ENCODE measurements at places on chromosomes 7 and 10. TPM values are rescaled to one million over a fixed set of nuclear protein-coding genes. Genes with fewer than 3 reads are reported as not detected.

- DNase-seq, result peak; percentile 81
Observed at GRCh38 chr10:118568327-118568848, 27.1 kb downstream of the PRLHR start.

CALD1 gene
- polyA plus RNA-seq, result 406 TPM

ADIRF gene
- polyA plus RNA-seq, result not detected

GRCh38 chr7:101169838-101170551, 4.6 kb upstream of the VGF start:
- peak; percentile 80 for DNase-seq

GARS1 gene
- polyA plus RNA-seq, result 131 TPM

DNA sequence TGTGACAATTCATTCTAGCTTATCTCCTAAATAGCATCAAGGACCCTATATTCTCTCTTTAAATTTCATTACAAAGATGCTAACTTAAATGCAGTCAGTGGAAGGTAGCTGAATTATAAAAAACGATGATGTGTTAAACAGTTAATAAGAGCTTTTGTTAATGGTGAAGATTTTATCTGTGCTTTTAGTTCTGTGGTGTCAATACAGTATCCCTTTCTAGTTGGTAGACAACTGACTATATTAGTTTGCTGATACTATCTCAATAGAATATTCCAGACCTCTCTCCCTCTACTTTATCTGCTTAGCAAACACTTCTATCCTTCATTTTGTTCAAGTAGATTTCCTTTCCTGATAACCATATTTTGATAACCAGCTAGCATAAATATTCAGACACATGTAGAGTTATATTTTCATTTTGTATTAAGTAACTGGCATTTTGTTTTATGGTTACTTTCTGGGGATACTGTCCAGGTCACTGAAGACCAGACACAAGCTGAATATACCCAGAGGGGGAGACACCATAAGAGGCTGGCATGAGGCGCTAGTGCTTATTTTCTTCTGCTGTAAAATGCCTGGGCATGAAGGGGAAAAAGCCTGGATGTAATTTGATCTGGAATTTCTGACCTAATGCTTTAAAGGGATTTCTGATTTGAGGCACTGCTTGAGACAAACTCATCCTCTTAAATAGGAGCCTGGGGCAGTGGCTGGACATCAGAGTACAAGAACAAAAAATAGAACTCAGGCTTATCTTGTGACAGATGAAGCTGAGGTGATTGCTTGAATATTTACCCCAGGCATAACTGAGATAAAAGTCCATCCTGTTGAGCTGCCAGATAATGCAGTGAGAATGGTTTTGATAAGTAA, 197.5 kb downstream of the MALRD1 start:
- DNase-seq, result peak; percentile 8

BICC1 gene
- 5.8 TPM for polyA plus RNA-seq

FAM3C gene
- 127 TPM for polyA plus RNA-seq

SKIDA1 gene
- polyA plus RNA-seq, result 0.68 TPM

DNA sequence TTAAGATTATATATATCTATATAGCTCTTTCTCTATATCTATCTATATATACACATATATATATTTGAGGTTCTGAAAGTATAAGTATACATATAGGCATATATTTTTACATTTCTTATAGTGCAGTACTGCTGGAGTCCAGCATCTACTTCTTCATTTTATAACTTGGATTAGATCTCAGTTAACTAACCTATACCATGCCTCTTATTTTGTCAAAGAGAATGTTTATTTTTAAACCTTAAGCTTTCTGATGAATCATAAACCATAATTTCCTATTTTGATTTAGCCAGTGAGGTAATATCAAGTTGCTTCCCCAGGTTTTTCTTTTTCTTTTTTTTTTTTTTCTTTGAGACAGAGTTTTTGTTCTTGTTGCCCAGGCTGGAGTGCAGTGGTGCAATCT, 8.1 kb downstream of the ZNF32 start:
- no peak for DNase-seq

GRCh38 chr7:1508277-1508758, 4.1 kb upstream of the INTS1 start:
- no peak for DNase-seq

DNA sequence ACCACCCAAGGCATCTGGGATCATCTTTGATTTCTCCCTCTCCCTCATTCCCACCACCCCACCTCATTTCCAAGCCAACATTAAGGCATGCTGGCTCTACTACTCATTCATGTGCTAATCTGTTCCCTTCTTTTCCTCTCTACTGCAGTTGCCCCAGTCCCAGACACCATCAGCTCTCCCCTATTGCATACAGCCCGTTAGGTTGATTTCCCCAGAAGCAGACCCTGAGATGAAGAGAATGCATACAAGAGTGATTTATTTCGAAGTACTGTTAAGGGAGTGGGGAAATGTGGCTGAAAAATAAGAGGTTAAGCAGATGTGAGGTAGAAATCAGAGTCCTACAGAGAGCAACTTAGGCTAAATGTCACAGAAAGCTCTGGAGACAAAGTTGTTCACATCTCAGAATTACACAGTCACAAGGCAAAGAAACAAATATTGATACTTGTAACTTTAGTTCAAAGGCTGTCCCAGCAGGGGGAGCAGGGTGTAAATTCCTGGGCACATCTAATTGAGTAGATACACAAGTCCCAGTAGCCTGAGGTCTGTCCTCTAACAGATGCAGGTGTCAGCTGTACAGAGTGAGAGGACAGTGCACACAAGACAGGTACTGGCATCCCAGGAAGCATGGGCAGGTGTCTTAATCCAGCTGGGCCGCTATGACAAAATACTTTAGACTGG, 20.9 kb downstream of the AKR1D1 start:
- DNase-seq, result peak; percentile 62

GRCh38 chr10:22651276-22651980, 63.0 kb downstream of the PIP4K2A start:
- DNase-seq, result no peak

CHAT gene
- 0.88 TPM for polyA plus RNA-seq

ABCB4 gene
- 0.37 TPM for polyA plus RNA-seq

DNA sequence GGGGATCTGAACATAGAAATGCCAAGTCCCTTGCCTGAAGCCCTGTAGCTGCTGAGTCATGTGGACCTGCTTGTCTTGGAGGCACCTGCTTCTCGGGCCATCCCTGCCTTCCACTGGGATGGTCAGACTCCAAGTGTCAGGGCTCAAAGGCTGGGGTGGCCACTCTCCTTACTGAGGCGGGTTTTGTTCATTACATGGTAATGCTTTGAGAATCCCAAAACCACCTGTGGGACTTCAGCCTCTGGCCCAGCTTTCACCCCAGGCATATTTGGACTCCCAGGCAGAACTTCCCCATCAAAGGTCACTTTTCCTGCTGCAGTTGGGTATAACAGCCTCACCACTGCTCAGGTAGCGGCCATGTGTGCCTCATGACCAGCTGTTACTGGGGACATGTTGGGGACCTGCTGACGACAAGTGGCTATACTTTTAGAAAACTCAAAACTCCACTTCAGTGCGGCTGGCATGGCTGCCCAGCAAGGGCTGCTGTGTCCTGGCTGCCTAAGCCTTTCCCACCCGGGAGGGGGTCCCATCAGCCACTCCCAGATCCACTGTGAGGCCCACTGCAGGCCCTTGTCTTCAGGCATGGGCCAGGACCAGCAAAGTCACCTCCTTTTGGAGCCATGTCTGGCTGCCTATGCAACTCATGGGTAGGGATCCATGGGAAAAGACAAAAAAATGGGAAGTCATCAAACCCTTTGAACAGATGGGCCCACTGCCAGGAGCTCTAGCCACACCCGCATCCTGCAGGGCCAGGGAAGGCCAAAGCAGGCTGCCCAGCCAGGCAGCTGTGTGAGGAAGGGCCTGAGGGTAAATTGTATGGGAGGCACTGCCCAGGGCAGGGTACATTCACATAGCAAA, 96.7 kb downstream of the ARHGAP22 start:
- DNase-seq, result no peak

ZDHHC16 gene
- polyA plus RNA-seq, result 86.8 TPM

- DNase-seq, result no peak
Observed at GRCh38 chr7:24213311-24213710, 70.7 kb upstream of the NPY start.

GRCh38 chr7:139714163-139714901, 63.5 kb downstream of the HIPK2 start:
- no peak for DNase-seq

XRCC2 gene
- 1.2 TPM for polyA plus RNA-seq

- no peak for DNase-seq
Observed at GRCh38 chr7:36942955-36943354, 218.7 kb upstream of the AOAH start.

IKZF1 gene
- polyA plus RNA-seq, result 0.52 TPM

DNA sequence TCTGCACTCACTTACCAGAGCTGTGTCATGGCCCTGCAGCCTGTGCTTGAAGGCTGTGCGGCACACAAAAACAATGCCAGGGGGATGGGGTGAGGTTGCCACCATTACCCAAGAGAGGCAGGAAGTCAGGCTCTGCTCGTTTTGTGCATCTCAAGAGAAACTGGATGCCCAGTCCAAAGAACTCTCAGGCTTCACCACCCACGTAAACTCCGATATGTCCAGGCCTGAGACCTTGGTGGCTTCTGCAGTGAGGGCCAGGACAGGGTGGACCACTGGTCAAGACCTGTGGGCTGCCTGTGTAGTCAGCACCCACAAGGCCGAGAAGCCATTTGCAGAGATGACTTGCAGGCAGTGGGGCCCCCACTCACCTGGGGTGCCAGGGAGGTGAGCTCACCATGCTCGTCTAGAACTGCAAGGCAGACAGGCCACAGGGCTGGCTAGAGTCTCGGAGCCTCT, 54.7 kb upstream of the EBF3 start:
- no peak for DNase-seq

- no peak for DNase-seq
Observed at GRCh38 chr10:12902851-12903358, 98.6 kb downstream of the CCDC3 start.

NKX1-2 gene
- polyA plus RNA-seq, result 0.22 TPM

MOGAT3 gene
- 10.5 TPM for polyA plus RNA-seq

GARIN1A gene
- 0.44 TPM for polyA plus RNA-seq

SLC29A3 gene
- 12.0 TPM for polyA plus RNA-seq

GRCh38 chr10:7922707-7923106, 104.4 kb downstream of the TAF3 start:
- no peak for DNase-seq

- DNase-seq, result peak; percentile 10
Observed at GRCh38 chr7:1538544-1539180, 8.2 kb downstream of the MAFK start.

DNA sequence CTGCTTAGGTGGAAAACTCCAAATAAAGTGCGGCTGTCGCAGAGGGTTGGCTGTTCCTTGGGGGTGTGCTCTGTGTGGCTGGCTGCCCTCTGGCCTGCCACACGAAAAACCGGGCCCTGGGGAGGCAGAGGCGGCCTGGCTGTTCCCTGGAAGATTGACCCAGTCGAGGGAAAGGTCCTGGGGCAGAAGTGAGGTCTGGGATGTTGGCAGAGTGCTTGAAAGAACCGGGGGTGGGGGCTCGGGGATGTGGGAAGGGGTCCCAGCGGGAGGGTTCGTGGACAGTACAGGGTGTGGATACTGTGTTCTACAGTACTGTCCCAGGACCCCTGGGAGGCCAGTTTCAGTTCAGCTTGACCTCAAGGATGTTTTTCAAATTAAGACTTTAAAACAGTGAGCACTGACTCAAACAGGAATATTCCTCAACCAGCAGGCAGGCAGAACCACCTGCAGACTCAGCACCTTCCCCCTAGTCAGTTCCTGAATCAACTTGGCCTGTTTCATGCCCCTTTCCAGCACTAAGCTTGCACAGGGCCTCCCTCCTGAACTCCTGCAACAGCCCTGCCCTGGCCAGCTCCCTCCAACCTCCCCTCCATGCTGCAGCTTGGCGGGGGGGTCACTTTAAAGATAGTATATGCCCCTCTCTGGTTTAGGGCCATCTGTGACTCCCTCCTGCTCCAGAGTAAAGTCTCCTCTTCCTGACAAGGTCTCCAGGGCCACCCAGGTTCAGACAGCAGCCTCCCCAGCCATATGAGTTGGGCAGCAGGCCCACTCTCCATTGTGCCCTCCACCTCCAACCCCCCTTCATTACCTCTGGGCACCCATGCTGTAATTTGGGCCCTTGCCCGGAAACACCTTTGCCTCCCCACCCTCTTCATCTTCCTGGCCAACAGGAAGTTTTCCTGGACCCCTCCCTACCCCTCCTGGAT, 3.2 kb upstream of the ATP6V1F start:
- DNase-seq, result no peak

GRCh38 chr10:107653832-107654287, 489.4 kb upstream of the SORCS1 start:
- DNase-seq, result peak; percentile 41

- peak; percentile 16 for DNase-seq
Observed at GRCh38 chr7:13988731-13989125, 738 bp downstream of the ETV1 start.

DNA sequence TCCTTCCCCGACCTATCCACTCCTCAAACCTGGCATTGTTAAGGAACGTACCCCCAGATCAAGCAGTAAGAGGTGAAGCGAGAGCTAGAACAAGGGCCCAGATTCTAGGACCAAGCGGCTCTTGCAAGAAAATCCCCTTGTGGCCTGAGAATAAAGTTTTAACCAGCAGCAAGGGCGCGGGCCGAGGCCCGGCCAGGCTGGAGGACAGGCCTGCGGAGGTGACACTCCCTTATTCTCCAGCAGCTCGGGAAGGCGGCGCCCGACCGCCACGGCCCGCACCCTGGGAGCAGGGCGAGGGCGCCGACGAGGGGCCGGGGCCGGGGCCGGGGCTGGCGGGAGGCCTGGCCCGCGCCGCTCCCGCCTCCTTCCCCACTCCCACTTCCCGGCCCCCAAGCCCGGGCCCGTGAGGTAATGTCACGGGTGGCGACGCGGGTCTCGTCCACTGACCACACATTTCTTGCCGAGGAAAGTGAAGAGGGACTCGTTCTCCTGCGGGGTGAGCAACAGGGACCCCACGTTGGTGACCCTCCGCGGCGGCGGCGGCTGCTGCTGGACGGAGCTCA, 551 bp downstream of the WASL start:
- peak; percentile 68 for DNase-seq

DNA sequence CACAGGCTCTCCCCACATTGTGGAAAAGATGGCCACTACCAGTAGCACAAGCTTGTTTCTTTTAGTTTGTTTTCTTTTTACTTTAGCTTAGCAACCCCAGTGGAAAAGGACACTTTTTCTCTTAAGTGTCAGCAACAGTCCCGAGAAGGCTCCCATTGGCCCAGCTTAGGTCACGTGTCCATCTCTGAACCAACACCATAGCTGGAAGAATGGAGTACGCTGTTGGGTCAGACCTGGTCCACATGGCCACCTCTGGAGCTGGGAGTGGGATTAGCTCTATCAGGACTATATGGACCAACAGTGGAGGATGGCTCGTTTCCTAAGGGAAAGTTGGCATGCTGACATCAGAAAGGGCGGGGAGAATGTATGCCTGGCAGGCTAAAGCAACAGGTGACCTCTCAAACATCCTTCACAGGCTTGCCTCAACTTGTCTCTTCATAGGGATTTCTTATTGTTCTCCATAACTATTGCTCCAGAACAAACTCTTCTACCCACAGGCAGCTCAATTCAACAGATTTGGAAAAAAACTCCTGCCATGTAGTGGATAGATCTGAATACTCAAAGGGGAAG, 27.6 kb upstream of the NEUROG3 start:
- DNase-seq, result no peak
